ENCODE measurements at places on chromosomes 5 and 9. TPM values are rescaled to one million over a fixed set of nuclear protein-coding genes. Genes with fewer than 3 reads are reported as not detected.

GRCh38 chr5:168591302-168592013 is 12.3 kb upstream of the PANK3 start:
- DNase-seq: no peak

GRCh38 chr9:121107029-121107428 is 32.3 kb downstream of the CNTRL start:
- DNase-seq: no peak

- no peak for DNase-seq
Measured at GRCh38 chr5:35821513-35821912, 35.2 kb upstream of the IL7R start.

DNA sequence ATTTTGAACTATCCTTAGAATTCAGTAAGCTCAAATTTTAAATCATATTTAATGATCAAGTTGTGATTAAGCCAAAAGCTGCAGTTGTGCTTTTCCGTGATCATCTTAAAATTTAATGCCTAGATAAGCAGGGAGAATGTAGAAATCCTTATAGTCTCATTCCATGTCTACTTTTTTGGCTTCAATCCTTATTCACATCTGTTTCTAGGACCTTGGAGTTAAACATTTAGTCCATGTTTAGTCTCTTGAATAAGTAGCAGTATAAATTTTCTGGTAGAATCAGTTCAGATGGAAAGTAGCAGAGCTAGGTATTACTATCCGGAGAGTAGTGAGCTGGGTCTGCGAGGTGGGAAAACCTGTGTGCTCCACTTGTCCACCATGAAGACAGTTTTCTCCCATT is 59.3 kb upstream of the RIOK2 start:
- DNase-seq: no peak

Gene AGTPBP1
- total RNA-seq: 53.3 TPM
